ENCODE measurements at places on chromosomes 6 and 20.

DNA sequence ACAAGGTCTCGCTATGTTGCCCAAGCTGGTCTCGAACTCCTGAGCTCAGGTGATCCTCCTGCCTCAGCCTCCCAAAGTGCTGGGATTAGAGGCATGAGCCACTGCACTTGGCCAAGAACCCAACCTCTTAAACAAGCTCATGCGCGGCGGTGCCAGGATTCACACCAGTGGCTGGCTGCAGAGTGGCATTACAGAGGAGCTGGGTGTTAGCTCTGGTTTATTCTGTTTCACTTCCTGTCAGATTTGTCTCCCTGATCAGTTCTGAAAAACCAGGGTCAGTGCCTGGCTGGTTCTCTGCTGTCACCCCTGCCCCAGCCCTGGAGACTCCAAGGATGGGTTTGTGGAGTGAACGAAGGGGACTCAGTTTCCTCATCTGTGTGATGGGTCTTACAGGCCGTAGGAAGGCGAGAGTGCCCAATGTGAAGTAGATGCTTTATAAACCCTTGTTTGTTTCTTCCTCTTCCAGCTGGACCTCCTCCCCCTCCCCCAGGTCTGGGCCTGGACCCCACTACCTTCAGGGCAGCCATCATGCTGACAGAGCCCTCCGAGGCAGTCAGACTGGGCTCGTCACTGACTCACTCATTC, 63.4 kb downstream of the UBE2V1 start:
- DNase-seq = no peak

DNA sequence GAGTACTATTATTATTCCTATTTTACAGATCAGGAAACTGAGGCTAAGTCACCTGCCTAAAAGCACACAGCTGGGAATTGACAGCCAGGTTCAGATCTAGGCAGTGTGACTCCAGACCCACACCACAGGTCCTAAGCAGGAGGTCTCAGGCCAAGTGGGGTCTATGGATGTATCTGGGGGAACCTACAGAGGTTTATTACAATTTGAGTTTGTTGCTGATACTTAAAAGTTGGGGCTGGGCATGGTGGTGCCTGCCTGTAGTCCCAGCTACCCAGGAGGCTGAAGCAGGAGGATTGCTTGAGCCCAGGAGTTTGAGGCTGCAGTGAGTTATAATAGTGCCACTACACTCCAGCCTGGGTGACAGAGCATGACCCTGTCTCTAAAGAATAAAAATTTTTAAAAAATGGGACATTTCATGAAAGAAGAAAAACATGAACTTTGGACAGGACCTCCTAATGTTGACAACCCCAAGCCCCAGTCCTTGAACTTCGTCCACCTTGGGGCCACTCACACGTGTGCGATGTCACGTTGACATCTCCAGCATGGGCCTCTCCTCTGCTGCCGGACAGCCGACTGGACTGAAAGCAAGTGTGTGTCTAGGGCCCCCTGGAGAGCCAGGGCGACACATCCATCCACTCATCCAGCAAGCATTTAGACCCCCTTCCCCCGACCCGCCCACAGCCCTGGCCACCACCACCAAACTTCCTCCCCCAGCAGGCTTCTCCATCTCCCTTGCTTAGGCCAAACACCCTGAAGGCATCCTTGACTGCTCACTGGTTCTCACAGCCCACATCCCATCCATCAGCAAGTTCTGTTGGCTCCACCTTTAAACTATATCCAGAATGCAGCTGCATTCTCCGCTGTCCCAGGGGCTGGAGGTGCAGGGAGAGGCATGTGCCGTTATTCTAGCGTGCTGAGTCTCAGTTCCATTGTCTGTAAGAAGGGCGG, 40.0 kb downstream of the NOL4L start:
- no peak for DNase-seq

- no peak for DNase-seq
Measured at GRCh38 chr6:168964138-168964835, 289.4 kb downstream of the THBS2 start.

DNA sequence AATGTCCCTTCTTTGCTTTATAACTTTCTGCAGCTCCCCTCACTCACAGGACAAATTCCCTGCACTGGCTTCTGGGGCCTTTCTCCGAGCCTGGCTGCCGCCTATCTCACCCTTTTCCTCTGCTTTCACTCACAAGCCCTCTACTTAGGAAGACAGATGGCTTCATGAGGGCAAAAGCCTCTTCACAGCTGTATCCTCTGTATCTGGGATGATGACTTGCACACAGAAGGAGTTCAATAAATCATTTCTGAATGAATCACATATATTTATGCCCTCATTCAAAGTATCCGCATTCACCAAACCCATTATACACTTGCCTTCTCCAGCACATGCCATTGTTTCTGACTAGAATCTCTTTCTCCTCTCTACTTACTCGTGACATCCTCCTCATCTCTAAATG, 159.0 kb upstream of the RIPOR2 start:
- no peak for DNase-seq

- DNase-seq = no peak
Measured at GRCh38 chr6:134961366-134961765, 11.5 kb upstream of the ALDH8A1 start.

DNA sequence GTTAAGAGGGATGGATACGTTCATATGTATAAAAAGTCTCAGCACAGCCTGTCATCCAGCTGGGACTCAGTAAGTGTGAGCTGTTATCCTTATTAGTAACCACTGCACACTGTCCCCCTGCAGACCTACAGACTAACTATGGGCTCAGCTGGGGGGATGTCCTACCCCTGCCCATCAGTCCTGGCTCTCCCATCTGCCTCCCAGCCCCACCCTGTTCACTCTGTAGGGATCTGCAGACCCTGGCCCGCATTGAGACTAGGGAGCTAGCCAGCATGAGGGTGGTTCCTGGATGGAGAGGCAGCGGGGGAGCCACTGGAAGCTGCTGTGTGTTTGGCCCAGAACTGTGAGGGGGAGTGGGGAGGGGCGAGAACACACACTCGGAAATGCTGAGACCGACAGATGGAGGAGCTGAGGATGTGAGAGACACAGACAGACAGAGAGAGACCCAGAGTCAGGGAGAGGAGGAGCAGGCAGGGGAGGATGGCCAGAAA, 17.1 kb downstream of the XKR7 start:
- DNase-seq = no peak

GRCh38 chr20:61957961-61958715, 107.5 kb downstream of the TAF4 start:
- DNase-seq = no peak

DNA sequence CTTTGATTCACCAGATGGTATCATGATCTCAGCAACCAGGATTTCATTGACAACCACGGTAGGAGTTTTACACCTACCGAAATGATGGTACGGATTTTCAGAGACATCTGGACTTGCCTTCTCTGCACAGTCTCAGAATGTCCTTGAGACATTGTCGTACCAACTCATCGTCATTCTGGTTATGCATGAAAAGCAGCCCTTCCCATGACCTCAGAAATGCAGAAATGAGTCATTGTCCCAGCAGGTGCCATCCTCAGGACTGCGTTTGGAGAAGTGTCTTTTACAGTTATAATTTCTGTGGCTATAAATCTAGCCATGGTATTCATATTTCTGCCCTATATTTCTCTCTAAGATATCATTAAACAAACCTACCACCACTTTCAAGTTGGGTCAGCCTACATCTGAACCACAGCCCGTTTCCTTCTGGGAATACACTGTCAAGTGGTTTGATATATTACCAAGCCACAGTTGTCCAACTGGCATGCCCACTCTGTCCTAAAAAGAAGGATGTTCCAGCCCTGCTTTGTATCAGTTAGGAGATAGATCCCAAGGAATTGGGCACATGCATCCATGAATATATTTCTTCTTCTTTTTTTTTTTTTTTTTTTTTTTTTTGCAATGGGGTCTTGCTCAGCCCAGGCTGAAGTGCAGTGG, 7.5 kb upstream of the BFSP1 start:
- DNase-seq = peak; percentile 40

DNA sequence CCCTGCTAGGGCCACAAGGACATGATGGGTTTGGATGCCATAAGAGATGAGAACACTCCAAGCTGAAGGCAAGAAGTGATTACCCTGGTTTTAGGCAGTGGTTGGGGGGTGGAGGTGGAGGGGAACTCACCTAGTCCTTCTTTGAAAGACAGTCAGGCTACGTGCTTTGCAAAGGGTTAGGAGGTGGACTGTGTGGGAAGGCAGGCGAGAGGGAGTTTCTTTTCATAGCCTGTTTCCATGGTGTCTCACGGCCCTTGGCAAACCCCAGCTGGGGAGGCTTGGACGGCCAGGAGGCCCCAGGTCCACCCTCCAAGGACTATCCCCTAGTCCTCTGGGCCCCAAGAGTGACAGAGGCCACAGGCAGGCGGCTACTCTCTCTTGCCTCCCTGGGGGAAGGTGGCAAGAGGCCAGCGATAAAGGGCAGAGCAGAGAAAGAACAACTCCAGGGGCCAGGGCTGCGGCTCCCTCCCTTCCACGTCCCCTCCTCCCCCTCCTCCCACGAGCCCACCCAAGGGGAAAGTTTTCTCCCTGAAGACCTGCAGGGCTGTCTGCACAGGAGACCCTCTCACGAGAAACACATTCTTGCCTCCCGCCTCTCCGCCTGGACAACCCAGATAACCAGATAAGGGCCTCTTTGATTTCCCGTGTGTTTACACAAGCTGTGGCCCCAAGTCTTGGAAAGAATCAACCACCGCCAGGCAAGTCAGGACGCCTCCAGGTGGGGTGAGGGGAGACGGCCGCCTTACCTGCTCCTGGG, 74.4 kb downstream of the NOL4L start:
- no peak for DNase-seq

DNA sequence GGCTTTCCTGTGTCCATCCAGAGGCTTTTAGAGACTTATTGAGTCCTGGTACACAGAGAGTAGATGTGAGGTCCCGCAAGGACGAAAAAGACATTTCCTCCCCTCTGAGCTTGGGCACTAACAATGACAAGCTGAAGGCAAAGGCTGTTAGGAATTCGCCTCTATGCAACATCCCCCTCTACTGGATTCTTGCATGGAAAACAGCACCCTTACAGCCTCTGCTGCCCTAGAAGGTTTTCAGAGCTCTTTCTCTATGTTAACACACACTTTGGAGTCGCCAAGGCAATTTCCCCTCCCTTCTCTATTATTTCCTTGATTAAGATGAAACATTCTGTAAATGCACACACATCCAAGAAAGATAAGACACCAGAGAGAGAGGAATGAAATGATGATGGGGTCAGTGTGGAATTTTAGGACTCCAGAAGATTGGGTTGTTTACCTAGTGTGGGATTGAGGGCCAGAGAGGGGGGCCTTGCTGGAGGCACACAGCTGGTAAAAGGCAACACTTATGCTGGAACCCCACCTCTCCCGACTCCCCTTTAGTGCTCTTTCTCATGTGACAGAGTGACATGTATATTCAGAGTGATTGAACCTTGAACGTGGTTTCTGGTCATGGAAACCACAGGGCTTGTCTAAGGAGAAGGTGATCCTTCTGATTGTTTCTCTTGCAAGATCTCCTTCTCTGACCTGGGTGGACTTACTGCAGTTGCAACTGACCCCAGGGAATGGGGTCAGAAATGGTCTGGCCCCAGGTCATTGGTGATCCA, 300.7 kb downstream of the CLIC5 start:
- DNase-seq = peak; percentile 81

DNA sequence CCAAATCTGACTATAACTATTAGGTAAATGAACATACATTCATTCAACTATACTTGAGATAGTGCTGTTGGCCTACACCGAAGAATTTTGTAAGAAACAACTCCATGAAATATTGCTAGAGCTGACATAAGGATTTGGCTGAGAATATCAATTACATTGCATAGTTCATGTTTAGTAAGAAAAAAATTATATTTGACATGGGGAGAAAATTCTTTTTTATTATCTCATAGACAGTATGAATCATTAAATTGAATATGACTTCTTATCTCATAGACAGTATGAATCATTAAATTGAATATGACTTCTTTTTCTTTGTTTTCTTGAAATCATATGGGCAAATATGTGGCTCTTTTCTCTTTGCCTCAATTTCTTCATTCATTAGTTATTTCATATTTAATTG, 212.3 kb upstream of the HSF2 start:
- DNase-seq = no peak

DNA sequence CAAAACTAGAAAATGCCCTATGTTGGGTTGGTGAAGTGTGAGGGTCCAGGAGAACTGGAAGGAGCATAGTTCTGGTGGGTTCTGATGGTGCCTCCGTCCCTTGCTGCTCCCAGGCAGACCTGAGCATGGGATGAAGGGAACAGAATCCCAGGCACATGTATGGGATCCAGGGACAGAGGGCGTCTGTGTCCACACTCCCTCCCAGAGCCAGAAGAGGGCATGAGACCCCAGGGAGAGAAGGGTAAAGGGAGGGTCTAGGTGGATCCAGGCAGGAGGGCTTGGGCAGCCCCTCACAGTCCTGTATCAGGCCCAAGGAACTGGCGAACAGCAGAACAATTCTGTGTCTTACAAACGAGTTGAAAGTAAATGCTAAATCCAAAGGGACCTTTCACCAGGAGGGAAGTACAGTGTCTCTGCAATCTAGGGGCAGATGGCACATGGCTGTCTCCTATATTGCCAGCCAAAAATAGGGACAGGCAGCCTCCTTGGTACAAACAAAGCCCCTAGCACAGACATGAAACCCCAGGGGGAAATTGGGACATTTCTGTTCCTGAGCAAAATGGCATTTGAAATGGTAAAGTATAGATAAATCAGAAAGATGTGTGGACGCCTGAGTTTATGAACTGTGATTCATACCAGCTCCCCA, 2.5 kb upstream of the BPIFA1 start:
- no peak for DNase-seq

- DNase-seq = no peak
Measured at GRCh38 chr6:29494131-29494530, 6.4 kb upstream of the MAS1L start.

GRCh38 chr6:164039954-164040375, 625.4 kb downstream of the QKI start:
- DNase-seq = no peak

GRCh38 chr20:22829356-22829755, 205.8 kb upstream of the SSTR4 start:
- no peak for DNase-seq

DNA sequence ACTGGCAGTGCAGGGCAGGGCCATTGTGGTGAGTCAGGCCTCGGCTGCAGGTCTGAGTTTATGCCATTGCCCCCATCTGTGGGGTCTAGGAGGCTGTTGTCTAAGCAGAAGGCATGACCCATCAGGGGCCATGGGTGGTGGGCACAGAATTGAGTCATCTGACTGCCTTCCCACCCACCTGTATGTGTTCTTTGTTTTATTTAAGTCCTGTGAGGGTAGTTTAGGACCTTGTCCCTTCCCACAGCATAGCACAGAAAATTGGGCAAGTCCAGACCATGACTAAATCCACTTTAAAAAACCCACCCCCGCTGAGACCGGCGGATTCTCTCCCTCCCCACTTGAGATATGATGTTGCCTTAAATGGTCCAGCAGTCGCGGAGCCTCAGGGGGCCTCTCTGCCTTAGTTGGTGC, 40.3 kb downstream of the ERMARD start:
- no peak for DNase-seq

GRCh38 chr6:14716499-14717146, 529.2 kb upstream of the JARID2 start:
- no peak for DNase-seq

GRCh38 chr6:103101267-103101666, 1707.8 kb downstream of the GRIK2 start:
- DNase-seq = no peak

GRCh38 chr6:75381877-75382633, 97.5 kb upstream of the TMEM30A start:
- no peak for DNase-seq

All from HL-60 (cell line).